ENCODE measurements at places on chromosomes 11 and 22.

DNA sequence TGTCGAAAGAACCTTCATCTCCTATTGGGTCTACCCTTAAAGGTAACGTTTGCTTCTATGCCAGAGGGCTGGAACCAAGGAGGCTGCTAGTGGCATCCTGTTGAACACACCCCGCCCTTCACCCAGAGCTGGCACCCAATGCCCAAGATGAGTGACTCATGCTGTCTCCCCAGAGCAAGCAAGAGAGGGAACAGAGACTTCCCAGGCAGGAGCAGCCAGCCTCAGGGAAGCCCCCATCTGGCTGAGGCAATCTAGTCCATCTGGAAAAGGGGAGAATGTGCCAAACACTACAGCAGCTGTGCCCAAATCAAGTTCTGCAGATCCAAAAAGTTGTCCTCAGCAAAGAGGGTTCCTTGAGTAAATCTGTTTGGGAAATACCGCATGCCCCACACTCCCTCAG, 91.9 kb upstream of the TP53I11 start:
- no peak for DNase-seq

DNA sequence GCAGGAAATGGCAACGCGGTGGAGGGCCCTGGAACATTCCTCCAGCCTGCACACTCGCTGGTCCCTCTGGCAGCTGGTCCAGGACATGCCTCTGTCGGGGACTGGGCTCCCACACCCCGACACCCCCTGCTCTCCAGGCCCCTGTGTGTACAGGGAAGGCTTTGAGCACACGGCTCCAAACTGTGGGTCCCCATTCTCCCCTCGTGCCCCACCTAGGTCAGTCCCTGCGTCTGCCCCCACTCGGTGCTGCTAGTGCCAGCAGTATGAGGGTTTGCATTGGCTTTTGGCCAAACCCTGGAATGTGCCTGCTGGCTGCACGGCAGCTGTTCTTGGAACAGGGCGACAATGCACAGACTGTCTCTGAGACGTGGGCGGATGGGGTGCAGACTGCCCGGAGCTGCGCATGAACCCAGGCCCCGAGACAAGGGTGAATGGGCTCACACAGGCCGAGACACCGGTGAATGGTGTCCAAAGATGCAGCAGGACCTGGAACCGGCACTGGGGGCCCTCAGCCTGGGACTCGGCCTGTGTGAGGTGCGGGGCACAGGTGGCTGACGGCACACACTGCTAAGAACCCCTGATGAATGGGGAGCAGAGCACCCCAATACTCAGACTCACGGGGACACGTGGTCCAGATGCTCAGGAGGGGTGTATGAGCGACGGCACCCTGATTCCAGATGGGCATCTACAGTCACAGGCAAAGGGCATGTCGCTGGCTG, 7.5 kb upstream of the SYT8 start:
- DNase-seq = no peak

- DNase-seq = no peak
Observed at GRCh38 chr11:101100601-101101000, 29.0 kb downstream of the PGR start.

DNA sequence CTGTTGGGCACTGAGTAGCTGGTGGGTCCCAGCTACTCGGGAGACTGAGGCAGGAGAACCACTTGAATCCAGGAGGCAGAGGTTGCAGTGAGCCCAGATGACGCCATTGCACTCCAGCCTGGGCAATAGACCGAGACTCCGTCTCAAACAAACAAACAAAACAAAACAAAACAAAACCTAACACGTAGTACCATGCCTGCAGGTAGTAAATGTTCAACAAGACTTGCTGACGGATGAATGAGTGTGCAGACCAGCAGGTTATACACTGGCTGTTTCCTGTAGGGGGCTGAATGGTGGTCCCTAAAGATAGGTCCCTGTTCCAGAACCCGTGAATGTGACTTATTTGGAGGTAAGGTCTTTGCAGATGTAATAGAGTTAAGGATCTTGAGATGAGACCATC, 12.8 kb upstream of the MRGPRD start:
- no peak for DNase-seq

DNA sequence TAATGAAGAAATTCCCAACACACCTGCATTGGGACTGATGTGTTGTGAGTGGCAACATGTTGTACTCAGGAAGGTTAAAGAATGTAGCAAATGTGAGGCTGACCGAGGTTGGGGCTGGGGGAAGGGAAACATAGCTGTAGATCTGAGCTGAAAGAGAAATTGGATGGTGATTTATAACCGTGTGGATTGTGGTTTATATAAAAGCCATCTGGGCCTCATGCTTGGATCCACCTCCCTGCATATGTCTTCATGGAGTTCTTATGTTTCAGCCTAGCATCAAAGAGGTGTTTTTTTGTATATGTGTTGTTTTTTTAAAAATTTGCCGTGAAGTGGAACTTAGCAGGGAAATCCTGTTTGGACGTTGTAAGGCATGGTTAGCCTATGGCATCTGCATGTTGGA, 141.3 kb downstream of the NAV2 start:
- no peak for DNase-seq

DNA sequence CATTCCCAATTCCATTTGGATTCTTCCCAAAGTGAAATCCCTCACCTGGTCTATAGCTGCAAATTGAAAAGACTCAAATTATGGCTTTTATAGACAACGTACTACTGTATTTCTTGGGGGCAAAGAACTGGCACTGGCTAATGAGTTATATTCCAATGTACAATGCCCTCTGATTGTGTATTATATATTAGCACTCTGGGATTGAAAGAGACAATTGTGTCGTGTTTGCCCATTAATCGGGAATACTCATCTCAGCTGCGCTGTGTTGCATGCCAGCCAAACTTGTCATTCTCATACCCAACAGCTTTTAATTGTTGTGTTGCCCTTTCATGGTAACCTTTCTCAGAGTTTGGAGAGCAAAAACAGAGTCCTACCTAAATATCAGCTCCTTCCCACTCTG, 55.0 kb upstream of the ZBTB44 start:
- DNase-seq = no peak

DNA sequence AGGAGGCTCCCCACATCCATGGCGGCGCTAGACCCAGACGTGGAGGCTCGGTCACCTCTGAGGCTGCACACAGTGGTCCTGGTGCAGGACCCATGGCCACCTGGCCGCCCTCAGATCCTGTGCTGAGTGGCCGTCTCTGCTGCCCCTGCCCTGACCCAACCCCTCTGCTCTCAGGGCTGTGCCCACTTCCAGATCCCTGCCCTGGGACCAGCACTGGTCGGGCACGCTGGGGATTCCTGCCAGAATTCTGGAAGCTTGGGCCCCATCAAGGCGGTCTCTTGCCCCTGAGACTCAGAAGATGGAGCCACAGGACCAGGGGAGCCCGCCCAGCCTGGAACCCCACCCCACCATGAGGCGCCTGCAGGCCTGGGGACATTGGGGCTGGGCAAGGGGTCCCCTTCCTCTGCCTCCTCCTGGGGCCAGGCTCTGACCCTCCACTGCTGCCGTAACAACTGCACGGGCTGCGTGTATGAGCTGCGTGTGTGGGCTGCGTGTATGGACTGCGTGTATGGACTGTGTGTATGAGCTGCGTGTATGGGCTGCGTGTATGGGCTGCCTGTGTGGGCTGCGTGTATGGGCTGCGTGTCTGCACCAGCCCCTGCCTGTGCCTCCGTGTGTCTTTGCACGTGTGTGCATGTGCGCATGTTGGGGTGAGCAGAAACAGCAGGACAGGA, 48.7 kb downstream of the IGLL1 start:
- DNase-seq = no peak

DNA sequence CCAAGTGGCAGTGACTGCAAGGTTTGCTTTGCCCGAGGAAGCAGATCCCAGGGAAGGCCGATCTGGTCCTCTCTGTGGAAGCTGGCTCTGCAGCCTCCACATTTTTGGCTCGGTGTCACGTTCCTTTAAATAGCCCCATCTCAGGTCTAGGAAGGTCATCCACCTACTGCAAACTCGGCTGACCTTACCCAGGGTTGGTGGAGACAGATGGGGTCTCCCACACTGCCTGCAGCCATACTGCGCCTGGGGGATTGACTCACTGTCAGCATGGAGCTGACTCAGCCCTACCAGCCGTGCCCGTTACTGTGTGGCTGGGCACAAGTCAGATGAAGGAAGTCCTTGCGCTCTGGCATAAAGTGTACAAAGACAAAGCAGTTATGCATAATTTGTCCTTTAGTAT, 16.9 kb downstream of the CDPF1 start:
- DNase-seq = no peak
